ENCODE measurements at places on chromosomes 5 and 9.

DNA sequence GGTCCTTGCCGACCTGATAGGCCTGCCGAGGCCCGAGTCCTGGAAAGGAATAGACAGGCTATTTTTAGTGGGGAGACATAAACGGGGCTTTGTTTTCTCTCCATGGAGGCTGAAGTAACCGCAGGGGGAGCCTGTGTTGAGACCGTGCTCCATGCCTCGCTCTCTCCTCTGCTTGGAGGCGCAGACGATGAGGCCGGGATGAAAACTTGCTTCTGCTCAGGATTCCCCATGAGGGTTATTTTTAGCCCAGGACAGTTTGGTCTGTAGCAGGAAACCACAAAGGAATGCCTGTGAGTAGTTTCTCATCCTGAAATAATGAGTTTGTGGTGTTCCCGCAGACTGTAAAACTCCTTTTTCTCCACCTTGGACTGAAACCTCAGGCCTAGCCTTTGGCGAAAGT is 81.9 kb upstream of the RARS1 start:
- DNase-seq, result no peak

- DNase-seq, result no peak
Observed at GRCh38 chr5:17132444-17133083, 84.9 kb upstream of the BASP1 start.

DNA sequence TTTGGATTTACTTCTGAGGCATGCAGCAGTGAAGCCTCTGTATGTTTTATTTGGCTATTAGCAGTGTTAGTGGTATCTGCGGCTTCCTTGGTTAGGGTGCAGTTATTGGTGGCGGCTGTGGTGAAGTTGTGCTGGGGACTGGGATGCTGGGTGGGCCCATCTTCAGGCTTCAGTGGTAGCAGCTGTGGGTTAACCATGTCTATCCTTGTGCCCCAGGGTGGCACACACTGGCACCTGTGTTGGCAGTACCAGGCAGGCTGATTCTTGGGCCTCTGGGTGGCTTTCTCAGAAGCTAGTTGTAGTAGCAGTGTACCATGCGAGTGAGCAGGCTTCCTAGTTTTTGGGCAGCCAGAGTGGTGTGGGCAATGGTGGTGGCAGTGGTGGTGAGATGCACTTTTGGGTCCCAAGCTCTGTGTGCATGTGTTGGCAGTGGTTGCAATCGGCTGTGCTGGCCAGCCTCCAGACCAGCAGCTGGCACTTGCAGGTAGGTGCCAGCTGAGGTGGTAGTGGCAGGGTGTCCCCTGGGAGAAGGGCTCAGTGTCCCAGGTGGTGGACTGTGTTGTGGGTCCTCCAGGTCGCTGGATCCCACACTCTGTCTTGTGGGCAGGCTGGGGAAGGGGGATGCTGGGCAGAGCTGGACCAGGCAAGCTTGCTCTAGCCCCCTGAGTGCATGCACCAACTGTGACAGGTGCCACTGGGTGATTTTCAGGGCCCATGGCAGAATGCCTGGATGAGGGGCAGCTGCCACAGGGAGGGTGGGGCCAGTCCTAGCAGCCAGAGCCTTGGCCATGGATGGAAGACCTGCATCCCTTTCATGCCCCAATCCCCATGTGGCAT is 13.6 kb downstream of the AHRR start:
- DNase-seq, result no peak

DNA sequence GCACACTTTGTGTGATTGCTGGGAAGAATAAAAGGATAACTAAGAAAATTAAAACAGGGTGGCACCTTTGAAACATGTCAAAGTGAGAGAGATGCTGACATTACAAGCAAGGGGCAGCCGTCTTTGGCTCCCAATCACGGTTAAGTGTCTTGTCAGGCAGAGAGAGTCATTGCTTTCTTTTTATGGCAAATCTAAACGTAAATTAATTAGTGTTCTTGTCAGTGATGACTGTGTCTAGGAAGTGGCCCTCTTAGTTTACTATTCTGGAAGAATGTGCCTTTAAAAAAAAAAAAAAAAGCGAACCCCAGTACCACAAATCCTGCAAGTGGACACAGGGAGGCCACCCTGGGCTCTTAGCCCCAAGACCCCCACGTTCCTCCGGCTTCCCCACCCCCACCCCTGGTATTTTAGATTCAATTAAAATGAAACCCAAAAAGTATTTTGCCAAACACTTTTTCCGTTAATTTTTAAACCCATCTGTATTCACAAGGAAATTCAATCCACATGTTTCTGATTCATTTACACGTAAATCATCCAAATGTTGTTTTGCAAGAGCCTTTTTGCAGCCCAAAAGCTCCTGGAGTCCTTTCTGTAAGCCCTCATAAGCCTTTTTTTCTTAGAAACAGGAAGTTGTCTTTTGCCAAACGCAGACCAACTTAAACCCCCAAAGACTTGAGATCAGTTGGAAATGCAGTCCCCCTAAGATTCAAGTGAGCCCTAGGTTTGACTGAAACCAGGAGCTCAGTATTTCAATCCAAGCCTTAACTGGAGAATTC is 399.3 kb downstream of the EBF1 start:
- DNase-seq, result no peak

- DNase-seq, result no peak
Observed at GRCh38 chr9:135074354-135075233, 12.9 kb upstream of the OLFM1 start.

DNA sequence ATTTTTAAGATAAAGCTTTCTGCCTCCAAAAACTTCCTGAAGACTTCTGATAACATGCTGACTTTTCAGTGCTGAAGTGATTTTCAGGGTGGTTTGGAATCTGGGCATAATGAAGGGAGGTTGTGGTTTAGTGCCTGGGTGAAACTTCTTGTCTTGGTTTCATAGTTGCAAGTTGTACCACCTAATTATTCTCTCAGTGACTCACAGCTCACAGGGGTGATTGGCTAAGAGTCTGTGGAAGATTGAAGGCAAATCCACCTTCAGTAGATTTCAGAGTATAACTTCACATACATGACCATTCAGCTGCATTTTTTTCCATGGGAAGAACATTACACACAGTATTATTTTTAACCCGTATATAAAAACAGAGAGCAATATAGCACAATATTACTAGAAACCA is 199.9 kb downstream of the PTTG1 start:
- DNase-seq, result no peak

- no peak for DNase-seq
Observed at GRCh38 chr9:10238087-10238486, 374.7 kb downstream of the PTPRD start.

GRCh38 chr9:115445655-115446054 is 327.7 kb upstream of the TNC start:
- DNase-seq, result no peak

- no peak for DNase-seq
Observed at GRCh38 chr5:95460665-95461064, 69.5 kb downstream of the FAM81B start.

GRCh38 chr9:129305246-129305645 is 127.2 kb upstream of the IER5L start:
- DNase-seq, result no peak

GRCh38 chr5:90174236-90174635 is 235.3 kb downstream of the CETN3 start:
- DNase-seq, result no peak

DNA sequence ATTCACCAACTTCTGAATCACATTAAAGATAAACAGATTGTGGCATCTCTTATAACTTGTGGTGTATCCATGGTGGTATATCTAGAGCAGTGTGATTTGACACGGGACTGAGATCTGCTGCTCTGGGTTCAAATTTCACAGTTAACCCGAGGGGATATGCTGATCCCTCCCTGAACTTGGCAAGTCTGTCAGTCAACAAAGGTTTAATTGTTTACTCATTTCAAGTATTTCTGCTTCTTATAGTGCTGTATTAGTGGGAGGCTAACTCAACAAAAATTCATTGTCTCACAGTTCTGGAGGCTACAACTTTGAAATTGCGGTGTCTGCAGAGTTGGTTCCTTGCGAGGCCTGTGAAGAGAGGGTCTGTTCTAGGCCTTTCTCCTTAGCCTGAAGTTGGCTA is 1175.2 kb downstream of the PTPRD start:
- DNase-seq, result no peak

Data from activated T-cell treated with anti-CD3 and anti-CD28 coated beads, Interleukin-2, amount 50 U/mL, for 1 hour (primary cell).